H7 (cell line): ENCODE measurements at places on chromosomes 3 and 15. TPM values are rescaled to one million over a fixed set of nuclear protein-coding genes. Genes with fewer than 3 reads are reported as not detected.

Gene HAPLN3
- total RNA-seq, result 8.1 and 11.5 TPM in 2 replicates

GRCh38 chr3:81864272-81864671, 102.8 kb upstream of the GBE1 start:
- peak; percentile 5 for DNase-seq

Gene KLHDC8B
- total RNA-seq, result 19.8 and 27.7 TPM in 2 replicates

- no peak for DNase-seq
These were observed 141.2 kb upstream of the SLCO3A1 start for GRCh38 chr15:91712286-91712685.

DNA sequence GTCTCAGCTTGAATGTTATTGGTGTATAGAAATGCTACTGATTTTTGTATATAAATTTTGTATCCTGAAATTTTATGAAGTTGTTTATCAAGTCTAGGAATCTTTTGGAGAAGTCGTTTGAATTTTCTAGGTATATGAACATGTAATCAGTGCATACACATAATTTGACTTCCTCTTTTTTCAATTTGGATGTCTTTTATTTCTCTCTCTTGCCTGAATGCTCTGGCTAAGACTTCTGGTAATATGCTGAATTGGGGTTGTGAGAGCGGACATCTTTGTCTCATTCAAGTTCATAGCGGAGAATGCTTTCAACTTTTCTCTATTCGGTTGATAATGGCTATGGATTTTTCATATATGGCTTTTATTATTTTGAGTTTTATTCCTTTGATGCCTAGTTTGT, 100.9 kb upstream of the MCTP2 start:
- DNase-seq, result no peak

- no peak for DNase-seq
These were observed 220.9 kb downstream of the SLC9A9 start for GRCh38 chr3:143627336-143627735.

DNA sequence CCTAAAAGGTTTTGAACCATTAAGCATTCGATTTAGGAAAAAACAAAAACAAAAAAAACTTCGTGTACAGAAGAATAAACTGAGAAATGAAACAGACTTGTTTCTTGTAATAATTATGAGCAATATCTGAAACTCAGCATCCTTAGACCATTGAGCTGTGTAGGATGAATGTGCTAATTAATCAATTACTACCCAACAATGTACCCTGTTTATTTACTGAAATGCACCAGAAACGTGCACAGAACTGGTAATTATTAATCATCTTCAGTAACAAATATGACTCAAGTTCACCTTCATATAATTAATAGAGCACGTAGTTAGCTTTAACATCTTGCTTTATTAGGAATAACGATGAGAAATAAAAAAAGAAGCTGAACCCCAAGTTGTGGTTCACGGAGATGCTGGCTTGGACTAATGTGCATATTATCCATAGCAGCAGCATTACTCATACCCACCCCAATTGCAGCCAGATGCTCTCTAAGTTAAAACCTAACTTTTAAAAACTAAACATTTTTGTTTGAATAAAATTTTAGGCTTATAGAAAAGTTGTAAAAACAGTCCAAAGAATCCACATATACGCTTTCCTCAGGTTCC, 10.2 kb upstream of the C15orf61 start:
- no peak for DNase-seq

Gene SAMMSON
- total RNA-seq, result 0.04 TPM in 1 of 2 replicates, not detected in the other
